ENCODE measurements at places on chromosomes 4 and X. TPM values are rescaled to one million over a fixed set of nuclear protein-coding genes. Genes with fewer than 3 reads are reported as not detected.

DCAF4L1 gene
- polyA plus RNA-seq: 0.42 TPM

MTNR1A gene
- polyA plus RNA-seq: not detected

TRIM60 gene
- not detected for polyA plus RNA-seq

LDOC1 gene
- 6.8 TPM for polyA plus RNA-seq

MANBA gene
- 53.7 TPM for polyA plus RNA-seq

Measured in neural cell (in vitro differentiated cells).